ENCODE measurements at places on chromosomes 2 and 18.

DNA sequence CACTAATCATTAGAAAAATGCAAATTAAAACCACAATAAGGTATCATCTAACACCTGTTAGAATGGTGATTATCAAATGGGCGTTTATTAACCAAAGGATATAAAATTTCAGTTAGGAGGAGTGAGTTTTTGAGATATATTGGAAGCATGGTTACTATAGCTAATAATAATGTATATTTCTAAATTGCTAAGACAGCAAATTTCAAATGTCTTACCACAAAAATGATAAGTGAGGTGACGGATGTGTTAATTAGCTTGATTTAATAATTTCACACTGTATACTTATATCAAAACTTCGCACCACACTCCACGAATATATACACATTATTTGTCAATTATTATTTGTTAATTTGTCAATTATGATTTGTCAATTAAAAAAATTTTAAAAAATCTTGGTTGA, 227.2 kb upstream of the DDX18 start:
- no peak for DNase-seq

DNA sequence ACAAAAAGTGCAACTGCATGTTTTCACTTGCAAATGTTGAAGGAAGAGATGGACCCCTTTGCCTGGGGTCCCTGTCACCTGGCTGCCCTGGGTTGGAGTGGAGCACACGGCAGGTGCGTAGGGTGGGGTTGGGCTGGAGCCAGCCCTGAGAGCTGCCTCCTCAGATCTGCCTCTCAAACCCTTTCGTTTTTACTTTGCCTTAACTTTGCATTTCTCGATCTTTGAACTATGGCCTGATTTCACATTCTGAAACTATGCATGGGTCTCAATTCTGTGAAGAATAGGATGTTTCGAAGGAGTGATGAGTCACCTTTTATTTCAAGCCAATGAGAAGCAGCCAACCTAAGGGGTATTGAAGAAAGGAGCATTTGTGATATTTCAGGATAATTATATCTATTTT, 132.8 kb downstream of the ACOXL start:
- peak; percentile 44 for DNase-seq

DNA sequence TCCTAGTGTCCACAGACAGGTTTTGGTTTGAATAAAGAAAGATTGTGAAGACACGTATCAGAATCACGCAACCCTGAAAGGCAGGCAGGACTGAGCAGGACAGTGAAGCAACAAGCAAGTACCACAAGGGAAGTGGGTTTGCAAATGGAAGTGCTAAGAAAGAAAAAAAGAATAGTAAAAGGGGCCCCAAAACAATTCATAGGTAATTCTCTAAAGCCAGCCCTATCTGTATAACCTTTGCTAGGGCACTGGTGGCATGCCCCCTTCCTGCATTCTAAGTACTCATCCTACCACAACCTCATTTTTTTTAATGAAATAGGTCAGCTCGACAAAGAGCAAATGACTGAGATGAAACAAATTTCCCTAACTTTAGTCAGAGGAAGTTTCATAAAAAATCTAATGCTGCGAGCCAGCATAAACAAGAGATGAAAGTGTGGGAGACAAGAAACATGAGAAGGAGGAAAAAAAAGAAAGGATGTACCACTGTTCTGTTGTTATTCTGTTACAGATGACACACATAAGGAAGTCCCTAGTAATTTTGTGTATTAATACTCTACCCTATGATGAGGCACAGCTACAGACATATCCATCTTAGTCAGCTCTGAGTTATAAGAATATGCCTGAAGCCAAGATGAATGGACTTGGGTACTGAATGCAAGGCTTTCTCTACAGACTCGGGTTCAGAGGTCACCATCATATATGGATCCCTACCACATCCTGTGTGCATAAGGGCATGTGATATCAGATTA, 32.2 kb downstream of the IKZF2 start:
- peak; percentile 1 for DNase-seq

- DNase-seq = no peak
Measured at GRCh38 chr2:41602341-41602740, 445.5 kb upstream of the PKDCC start.

DNA sequence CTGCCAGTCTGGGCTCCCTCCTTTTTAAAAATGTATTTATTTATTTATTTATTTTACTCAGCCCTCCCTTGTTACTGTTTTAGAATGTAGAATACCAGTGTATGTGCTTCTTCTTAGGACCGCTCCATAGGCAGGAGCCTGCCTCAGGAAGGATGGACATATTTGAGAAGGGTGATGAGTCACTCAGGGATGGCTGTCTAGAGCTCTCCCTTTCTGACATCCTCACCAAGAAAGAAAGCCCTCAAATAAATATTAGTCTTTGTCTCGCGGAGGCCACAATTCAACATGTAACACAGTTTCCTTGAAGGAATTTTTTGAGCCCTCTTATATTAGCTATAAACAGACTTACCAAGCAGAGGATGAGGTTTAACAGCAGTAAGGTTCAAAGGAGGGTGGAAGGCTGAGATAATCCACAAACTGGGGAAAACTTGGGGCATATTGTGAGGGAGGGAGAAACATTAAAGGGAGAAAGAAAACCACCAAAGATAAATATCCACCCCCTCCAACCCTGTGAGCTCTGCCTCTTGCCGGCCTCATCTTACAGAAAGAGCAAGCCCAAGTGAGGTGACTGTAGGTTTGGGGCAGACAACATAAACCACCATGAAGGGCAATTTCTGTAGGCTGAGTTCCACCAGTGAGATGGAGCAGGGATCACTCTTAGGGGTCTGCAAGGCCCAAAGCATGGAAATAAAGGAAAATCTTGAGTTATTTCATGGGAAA, 163.4 kb downstream of the LRRTM1 start:
- DNase-seq = no peak

GRCh38 chr2:158184556-158185343, 83.1 kb downstream of the UPP2 start:
- DNase-seq = no peak

- no peak for DNase-seq
Measured at GRCh38 chr18:70373042-70373519, 84.2 kb downstream of the SOCS6 start.

GRCh38 chr2:5520463-5520972, 171.7 kb upstream of the SOX11 start:
- no peak for DNase-seq

GRCh38 chr2:23657934-23658333, 269.0 kb downstream of the ATAD2B start:
- DNase-seq = no peak

DNA sequence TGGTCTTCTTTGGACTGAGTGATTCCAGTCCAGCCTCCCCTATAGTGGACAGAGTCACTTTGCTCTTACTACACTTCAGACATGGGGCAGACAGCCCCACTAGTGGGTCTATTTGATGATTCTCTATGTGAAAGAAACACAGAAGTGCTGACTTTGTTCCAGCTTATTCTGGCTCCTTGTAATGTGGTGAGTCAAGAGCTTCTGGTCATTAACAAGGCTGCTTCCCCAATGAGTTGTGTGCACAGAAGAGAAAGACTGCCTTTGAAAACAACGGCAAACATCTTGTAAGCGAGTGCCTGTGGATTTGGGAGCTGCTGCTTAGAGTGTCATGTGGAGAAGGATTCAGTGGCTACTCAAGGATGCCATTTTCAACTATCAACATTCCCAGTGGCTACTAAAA, 39.1 kb downstream of the RMC1 start:
- DNase-seq = no peak

DNA sequence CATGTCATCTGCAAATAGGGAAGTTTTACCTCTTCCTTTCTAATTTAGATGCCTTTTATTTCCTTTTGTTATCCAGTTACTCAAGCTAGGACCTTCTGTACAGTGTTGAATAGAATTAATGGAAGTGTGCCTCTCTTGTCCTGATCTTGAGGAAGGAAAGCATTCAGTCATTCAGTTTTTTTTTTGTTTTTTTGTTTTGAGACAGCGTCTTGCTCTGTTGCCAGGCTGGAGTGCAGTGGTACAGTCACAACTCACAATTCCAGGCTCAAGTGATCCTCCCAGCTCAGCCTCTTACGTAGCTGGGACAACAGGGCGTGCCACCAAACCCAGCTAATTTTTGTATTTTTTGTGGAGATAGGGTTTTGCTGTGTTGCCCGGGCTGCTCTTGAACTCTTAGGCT, 203.9 kb upstream of the ALPP start:
- no peak for DNase-seq

DNA sequence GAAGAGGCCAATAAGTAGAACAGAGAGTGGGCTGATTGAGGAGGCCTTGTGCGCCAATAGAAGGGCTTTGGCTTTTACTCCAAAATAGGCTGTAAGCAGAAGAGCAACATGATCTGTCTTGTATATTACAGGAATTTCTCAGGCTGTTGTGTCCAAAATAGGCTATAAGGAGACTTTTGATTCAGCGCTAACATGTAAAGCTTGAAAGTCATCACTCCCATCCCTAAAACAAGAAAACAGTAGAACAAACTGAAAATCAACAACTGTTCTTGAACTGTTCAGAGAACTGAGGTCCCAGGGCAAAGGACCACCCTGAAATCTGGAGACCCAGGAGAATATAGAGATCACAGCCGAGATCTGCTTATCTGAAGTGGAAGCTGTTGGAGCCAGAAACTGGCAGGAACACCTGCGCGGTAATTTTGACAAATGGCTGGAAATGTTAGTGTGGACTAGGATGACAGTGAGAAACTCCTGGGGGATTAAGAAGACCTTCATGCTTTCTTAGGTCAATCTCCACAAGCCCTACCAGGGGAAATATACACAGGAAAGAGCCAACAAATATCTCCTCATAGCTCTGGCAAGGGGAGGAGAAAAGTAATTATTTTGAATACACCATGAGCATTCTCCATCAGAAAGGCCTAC, 258.6 kb downstream of the RBM43 start:
- no peak for DNase-seq

GRCh38 chr18:6873040-6873751, 143.7 kb downstream of the ARHGAP28 start:
- no peak for DNase-seq

GRCh38 chr2:44844651-44845270, 96.7 kb upstream of the SIX3 start:
- DNase-seq = no peak

DNA sequence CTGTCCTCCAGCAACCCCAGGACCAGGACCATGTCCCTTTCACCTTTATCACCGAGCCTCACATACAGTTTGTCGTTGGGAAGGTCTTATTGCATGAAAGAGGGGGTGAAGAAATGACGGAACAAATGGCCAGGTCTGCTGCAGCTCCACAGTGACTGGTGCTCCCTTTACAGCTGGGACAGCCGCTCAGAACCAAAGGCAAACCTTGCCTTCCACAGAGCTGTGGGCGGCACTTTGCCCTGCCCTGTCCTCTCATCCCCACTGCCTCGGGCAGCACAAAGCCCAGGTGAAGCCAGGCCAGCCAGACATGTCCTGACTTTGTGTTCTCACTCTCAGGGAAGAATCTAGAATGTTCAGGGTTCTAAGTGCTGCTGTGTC, 961 bp downstream of the GPR55 start:
- no peak for DNase-seq

DNA sequence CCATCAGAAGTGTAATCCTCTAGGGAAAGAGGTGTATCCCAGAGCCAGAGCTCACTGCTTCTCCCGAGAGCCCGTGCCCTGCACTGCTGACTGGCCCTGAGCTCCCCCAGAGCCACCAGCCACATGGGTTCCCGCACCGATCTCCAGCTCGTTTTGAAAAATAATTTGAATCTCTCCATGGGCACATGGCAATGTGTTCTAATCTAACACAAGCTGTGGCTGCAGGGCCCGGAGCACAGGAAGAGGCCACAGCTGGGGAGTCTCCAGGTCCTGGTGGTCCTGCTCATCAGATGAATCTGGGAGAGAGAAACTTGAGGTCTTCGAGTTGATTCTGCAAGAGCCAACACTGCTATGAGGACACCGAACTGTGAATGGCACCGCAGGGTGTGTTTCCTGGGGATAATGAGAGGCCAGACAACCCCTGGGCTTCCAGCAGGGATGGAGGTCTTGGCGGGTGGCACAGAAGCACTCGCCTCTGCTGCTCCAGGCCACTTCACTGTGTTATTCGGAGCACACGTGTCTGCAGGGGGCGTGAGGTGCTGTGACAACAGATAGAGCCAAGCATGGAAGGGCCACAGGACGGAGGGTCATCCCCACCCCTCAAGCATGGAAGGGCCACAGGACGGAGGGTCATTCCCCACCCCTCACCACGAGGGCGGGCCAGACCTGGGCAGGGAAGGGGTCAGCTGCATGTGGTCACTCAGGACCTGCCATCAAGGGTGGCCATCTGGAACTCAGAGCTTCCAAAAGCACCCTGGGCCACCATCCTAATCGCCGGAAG, 196.8 kb downstream of the NDUFA10 start:
- no peak for DNase-seq

DNA sequence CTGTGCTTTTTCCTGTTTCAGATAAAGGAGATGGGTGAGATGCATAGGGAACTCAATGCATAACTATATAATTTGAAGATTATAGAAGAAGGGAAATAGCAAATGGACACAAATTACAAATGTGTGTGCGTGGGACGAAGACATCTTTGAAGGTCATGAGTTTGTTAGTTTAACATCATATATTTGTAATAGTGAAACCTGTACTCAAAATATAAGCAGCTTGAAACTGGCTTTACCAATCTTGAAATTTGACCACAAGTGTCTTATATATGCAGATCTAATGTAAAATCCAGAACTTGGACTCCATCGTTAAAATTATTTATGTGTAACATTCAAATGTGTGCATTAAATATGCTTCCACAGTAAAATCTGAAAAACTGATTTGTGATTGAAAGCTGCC, 16.4 kb upstream of the MSH2 start:
- DNase-seq = no peak

DNA sequence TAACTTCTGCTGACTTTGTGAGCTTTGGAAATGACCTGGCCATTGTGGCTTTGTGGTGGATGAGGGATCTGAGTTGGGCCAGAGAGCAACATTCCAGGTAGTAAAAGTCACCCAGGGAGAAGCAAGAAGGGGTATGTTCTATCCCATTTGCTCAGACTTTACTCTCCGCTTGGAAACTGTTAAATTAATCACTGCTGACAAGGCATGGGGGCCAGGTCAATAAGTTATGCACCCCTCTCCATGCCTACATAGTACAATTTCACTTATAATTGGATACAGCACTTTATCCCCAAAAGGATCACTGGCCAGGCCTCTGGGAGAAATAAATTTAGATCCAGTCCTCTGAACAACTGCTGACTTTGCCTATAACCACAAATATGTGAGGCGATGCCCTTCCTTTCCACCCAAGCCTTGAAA, 92.1 kb downstream of the RPRM start:
- DNase-seq = no peak

DNA sequence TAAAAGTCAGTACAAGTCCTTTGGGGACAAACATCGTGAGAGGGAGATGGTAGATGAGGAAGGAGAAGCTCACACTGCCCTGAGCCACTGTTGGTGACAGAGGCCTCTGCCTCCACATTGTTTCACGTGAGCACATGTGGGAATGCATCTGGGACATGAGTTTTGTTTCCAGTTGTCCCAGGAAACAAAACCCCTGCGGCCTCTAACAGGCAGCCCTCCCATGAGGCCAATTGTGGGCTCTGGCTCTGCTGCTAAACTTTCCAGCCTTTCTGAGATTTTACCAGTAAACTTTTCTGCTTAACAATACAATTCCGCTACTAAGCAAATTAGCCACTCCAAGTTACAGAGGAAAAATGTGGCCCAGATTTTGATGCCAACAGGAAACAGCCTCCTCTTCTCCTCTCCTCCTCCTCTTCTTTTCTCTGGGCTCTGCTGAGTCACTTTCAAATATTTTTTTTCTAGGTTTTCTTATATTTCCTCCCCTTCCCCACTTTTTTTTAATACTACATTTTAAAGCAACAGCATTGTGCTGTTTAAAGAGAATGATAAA, 23.4 kb upstream of the LRRC30 start:
- DNase-seq = no peak

Data from activated CD4-positive, alpha-beta T cell treated with anti-CD3 and anti-CD28 coated beads, Interleukin-2, amount 50 U/mL, for 48 hours (primary cell).